ENCODE measurements at places on chromosomes 2 and 18.

- DNase-seq, result no peak
Measured at GRCh38 chr2:190458352-190459107, 50.4 kb downstream of the MFSD6 start.

DNA sequence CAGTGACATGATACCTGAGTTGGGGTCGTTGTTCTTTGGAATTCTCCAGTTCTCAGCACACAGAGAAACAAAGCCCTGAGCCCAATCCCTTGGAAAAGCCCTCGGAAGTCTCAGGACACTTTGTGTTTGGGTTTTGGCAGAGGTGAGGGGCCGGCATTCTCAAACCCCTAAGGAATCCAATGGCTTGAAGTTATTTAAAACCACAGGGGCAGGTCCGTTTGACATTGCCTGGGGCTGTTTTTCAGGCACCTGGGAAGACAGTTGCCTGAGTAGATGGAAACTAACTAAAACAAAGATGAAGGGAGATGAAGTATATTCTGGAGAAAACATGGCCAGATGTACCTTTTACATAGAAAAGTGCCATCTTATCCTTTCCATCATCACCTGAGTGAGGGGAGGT is 22.5 kb upstream of the OTOF start:
- no peak for DNase-seq

- peak; percentile 24 for DNase-seq
Measured at GRCh38 chr2:241967467-241968144, 98.1 kb downstream of the RTP5 start.

GRCh38 chr18:80233899-80234298 is 13.4 kb downstream of the PARD6G start:
- no peak for DNase-seq
